ENCODE measurements at places on chromosomes 5 and 9.

DNA sequence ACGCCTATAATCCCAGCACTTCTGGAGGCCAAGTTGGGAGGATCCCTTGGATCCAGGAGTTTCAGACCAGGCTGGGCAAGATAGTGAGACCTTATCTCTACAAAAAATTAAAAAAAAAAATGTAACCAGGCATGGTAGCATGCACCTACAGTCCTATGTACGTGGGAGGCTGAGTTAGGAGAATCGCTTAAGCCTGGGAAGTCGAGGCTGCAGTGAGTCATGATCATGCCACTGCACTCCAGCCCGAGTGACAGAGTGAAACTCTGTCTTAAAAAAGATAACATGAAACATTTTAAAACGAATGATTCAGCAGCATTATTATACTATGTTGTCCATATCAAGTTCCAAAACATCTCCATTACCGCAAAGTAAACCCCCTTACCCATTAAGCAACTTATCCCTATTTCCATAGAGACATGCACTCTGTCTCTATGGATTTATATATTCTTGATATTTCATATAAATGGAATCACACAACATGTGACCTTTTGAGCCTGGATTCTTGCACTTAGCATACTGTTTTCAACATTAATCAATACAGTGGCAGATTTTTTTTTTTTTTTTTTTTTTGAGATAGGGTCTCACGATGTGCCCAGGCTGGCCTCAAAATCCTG lies 56.9 kb upstream of the MTMR12 start:
- no peak for DNase-seq

DNA sequence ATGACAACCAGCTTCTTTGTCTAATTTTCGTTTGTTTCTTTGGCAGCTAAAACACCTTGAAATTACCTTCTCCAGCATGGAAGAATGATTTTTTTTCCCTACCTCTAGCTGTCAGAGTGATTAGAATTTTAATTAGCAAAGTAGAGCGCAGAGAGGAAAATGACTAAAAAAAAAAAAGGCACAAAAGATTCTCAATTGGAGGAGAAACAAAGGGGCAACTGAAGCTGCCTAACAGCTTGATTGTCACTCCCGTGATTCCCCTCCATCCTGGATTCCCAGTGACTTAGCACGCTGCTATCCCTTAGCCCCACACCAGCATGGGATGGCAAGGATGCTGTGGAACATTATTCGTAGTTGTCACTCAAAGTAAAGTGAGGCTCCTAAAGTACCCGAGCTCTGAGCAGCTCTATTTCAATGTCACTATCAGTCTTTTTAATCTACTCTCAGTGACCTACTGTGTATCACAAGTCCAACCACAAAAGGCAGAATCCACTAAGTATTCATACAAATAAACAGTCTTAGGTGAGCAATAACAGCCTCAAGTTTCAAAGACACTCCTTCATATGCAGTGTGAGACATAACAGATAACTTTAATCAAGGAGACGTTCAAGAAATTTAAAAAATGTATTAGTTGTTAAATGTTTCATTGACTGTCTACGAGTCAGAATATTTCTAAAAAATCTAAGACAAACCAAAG lies 710.0 kb upstream of the GRAMD2B start:
- no peak for DNase-seq

GRCh38 chr5:7676455-7676854 lies 174.5 kb downstream of the CFAP90 start:
- DNase-seq: no peak

GRCh38 chr9:7342229-7342628 lies 457.3 kb downstream of the DMAC1 start:
- no peak for DNase-seq

- no peak for DNase-seq
These were observed 3.5 kb downstream of the CRB2 start for GRCh38 chr9:123359546-123359945.

- no peak for DNase-seq
These were observed 65.8 kb upstream of the STXBP1 start for GRCh38 chr9:127546125-127546832.

- no peak for DNase-seq
These were observed 15.0 kb upstream of the TEX48 start for GRCh38 chr9:114696814-114697544.

DNA sequence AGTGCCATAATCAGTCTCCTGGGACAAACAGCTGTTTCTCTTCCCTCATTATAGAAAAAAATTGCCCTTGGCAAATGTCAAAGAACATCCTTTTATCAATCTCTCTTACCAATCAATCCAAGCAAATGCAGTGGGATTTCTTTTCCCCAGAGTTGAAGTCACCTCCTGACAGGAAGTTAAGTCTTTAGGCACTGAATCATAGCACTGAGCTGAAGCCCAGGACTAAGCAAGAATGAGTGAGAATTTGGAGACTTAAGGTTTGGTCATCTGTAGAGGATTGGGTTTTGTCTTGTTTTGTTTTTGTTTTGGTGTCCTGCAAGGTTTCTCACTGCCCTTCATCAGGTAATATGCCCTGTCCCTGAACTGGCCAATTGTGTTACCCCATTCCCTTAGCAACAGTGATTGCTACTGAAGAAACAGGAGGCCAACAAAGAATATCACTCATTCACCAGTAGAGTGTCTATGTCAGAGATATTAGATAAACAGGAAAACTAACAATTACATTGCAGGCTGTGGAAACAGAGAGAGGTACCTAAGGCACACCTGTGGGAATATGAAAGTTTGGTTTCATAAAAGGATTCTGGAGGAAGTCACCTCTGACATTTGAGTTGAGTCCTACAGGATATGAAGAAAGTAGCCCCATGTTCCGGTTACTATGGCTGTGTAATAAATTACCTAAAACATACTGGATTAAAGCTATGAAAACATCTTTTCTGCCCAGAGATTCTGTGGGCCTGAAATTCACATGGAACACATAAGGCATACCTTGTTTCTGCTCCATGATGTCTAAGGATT lies 4.5 kb upstream of the FXN start:
- no peak for DNase-seq

DNA sequence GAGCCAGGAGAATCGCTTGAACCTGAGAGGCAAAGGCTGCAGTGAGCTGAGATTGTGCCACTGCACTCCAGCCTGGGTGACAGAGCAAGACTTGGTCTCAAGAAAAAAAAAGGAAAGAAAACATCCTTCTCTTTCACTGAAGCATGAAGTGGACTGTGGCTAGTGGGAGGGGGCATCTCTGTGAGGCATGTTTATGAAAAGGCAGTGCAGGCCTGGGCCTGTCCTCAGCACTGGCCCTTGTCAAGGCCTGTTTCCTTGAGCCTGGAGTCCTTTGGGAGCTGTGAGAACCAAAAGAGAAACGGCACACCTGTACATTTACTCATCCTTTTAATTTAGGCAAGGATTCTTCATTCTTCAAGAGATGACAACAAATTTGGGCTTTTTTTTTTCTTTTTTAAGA lies 18.3 kb upstream of the FUBP3 start:
- no peak for DNase-seq

GRCh38 chr5:16603701-16604100 lies 13.1 kb downstream of the RETREG1 start:
- DNase-seq: no peak

Measured in stimulated activated CD4-positive, alpha-beta T cell treated with anti-CD3 and anti-CD28 coated beads, Interleukin-1b, Interleukin-23, amount 100 ng/mL, for 1 hour (primary cell).